ENCODE measurements at places on chromosomes 7 and 10. TPM values are rescaled to one million over a fixed set of nuclear protein-coding genes. Genes with fewer than 3 reads are reported as not detected.

DNA sequence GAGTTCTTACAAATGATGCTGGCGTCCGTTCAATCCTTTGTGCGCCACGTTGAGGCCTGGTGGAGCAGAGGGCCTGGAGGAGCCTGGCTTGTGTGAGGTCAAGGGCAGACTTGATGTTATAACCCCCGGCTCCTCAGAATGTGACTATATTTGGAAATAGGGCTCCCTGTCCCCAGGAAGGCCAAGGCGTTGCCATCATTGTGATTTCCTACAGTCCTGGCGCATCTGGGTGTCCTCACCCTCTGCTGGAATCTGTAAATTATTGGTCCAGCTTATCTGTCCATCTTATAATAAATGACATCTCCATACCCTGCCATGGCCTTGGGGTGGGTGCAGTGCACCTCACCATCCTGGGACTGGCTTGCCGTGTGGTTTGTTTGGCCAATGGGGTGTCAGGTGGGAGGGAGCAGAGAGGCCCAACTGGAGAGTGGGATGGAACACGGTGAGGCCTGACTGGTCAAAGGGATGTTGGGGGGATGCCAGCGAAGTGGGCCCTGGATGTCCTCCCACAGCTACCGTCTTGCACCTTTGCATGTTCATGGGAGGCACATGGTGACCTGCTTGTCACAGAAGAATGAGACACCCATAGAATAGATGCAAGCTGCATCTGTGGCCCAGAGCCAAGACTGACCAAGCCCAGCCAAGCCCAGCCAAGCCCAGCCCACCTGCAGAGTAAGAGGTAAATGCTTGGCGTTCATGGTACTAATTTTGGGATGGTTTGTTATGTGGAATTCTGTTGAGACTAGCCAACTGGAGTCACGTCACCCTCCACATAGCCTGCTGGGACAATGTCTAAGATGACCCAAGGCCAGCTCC, 11.1 kb upstream of the LRRC27 start:
- DNase-seq, result no peak
- no peak overlapping the region for H3K27ac ChIP-seq
- H3K4me3 ChIP-seq, result no peak overlapping the region
- H3K4me1 ChIP-seq, result peaks cover 21% of the 10 kb centered on the region

DNA sequence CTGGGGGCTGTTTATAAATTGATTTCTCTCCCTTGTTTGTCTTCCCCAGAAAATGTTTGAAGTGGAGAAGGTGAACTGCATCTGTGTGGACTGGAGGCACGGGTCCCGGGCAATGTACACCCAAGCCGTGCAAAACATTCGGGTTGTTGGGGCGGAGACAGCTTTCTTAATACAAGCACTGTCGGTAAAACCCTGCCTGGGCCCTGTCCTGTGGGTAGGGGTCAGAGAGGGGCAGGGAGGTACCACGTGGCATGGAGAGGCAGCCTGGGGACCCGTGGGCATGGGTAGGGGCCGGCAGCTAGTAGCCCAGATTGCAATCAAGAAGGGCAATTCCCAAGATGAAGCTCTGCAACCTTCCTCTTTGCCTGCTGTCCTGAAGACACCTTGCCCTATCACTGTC, 6.1 kb downstream of the PNLIPRP2 start:
- no peak for DNase-seq
- H3K27me3 ChIP-seq, result peaks cover 32% of the 10 kb centered on the region
- no peaks in the 10 kb centered on the region for H3K36me3 ChIP-seq
- H3K27ac ChIP-seq, result no peak overlapping the region
- no peaks in the 10 kb centered on the region for H3K4me1 ChIP-seq

- H3K27me3 ChIP-seq, result peaks cover 12% of the 10 kb centered on the region
- H3K27ac ChIP-seq, result no peak overlapping the region
- DNase-seq, result peak; percentile 40
- H3K36me3 ChIP-seq, result no peaks in the 10 kb centered on the region
- no peak overlapping the region for H3K4me3 ChIP-seq
Observed at GRCh38 chr10:4512671-4513240, 313.3 kb upstream of the AKR1E2 start.

DNA sequence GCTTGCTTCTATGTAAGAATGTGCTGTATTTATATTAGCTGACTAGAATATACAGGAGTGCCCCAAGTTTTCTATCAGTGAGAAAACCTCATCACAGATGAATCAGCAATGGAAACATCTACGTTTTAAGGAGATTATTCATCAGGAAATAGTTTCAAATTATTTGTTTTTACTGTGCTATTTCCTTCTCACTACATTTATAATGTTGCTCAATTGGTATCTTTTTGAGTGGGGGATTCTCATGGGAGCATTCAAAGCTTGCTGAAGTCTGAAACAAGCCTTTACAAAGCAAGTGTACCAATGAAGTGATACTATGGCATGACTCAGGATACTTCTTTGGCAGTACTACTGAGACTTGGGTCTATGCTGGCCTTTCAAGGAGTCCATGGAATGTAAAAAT, 191.1 kb upstream of the SLC26A5 start:
- no peaks in the 10 kb centered on the region for H3K36me3 ChIP-seq
- no peak overlapping the region for H3K27ac ChIP-seq
- H3K27me3 ChIP-seq, result peaks cover 6% of the 10 kb centered on the region
- no peak overlapping the region for H3K4me3 ChIP-seq
- peaks cover 6% of the 10 kb centered on the region for H3K4me1 ChIP-seq

- H3K4me3 ChIP-seq, result no peak overlapping the region
- H3K27ac ChIP-seq, result no peak overlapping the region
- peaks cover 8% of the 10 kb centered on the region for H3K4me1 ChIP-seq
- peaks cover 2% of the 10 kb centered on the region for H3K27me3 ChIP-seq
Observed at GRCh38 chr7:31028417-31028992, 23.6 kb upstream of the ADCYAP1R1 start.

DNA sequence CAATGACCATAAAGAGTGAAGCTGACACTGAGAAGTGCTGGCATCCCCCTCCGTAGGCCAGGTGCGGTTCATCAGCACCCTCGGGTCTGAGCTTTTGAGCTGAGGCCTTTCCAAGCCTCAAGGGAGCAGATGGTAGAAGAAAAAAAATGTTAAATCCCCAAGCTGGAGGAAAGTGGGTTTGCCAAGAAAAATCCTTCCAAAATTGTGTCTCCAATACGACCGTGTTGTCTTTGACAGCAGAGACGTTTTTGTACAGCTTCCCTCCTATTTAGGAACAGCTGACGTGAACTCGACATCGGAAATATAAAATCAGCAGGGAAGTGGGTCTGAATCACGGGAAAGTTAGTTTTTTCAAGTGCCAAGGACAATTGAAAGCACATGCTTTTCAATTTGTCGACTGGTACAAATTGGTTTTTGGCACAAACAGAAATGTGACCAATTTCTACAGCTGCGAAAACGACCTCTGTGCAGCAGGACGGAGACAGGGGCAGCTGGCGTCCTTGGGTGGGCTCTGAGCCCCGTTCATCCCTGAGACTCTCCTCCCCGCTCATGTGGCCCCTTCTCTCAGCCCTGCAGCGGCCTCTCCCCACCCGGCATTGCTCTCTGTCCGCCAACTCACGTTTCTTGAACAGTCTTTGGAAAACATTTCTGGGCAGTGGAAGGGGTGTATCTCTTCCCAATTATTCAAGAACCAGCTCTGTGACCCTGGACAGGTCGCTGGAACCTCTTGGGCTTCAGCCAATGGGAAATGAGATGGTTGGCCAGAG, 89.9 kb downstream of the PAXIP1 start:
- peaks cover 10% of the 10 kb centered on the region for H3K27me3 ChIP-seq
- H3K4me1 ChIP-seq, result peaks cover 5% of the 10 kb centered on the region
- H3K36me3 ChIP-seq, result no peaks in the 10 kb centered on the region
- DNase-seq, result no peak

Gene ABCA13
- total RNA-seq, result not detected

Gene ADRA2A
- not detected for total RNA-seq

Gene RAMP3
- total RNA-seq, result not detected
